ENCODE measurements at places on chromosomes 5 and 9.

GRCh38 chr9:99049641-99050040 is 55.3 kb upstream of the TGFBR1 start:
- no peak for DNase-seq

- no peak for DNase-seq
Observed at GRCh38 chr5:159620853-159621540, 290.7 kb upstream of the IL12B start.

DNA sequence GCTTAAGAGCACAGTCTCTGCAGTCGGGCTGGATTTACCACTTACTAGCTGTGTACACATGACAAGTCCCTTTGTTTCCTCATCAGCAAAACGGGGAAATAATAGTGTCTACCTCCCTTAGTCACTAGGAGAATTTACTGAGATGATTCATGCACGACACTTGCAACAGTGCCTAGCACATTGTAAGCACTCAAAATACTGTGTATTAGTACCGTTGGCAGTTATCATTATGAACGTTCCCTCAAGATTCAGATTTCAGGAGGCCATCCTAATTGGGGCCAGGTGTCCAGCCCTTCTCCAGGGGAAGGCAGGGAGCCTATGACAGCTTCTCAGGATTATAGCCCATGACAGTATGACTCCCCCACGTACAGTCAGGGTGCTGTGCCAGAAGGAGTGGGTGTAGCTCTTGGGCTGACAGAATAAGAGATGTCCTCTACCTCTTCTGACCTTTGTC is 164.3 kb downstream of the DOCK2 start:
- no peak for DNase-seq

- DNase-seq, result no peak
Observed at GRCh38 chr5:71839096-71839884, 120.2 kb downstream of the CARTPT start.

- DNase-seq, result no peak
Observed at GRCh38 chr5:87138091-87138805, 129.4 kb upstream of the RASA1 start.

DNA sequence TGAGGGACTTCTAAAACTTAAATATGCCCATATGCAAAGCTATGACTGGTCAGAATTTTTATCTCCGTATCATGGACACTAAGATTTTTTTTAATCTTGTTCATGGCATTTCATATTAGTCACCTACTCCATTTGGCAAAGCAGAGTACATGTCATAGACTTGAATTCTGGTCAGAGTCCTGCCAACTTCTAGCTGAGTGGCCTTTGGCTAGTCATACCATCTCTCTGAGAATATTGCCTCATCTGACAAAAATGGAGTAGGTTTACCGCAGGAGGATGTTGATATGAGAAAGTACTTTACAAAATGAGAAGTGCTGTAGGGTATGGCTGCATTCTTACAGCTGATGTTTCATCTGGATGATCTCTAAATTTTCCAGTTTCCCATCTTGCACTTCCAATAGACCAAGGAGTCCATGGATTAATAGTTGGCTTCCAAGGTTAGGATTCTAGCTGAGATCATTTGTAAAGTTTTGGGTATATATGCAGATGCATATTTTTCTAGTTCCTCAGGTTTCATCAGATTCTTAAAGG is 150.8 kb upstream of the NR3C1 start:
- DNase-seq, result peak; percentile 70
